Left ventricle myocardium superior (tissue), 1 donor: ENCODE measurements at places on chromosomes 16 and 17.

DNA sequence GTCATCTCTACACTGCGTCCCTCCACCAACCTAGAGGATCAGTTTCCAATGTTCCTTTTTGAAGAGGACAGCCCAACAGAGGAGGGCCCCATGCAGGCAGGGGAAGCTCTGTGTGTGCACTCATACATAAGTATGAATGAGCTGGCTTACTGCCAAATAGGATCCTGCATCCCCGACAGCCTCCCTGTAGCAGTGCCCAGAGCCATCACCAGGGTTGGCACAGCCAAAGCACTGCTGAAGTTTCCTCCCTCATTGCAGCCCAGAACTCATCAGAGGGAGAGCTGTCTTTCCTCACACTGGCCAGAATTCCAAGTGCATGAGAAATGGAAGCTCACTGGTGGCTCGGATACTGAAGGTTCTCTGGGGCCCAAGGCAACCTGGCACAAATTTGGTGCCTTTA, 114.4 kb downstream of the ASIC2 start:
- DNase-seq = no peak

- no peak for DNase-seq
Measured at GRCh38 chr16:24070851-24071250, 185.3 kb upstream of the CACNG3 start.

GRCh38 chr16:55915096-55915827, 40.1 kb upstream of the CES5A start:
- no peak for DNase-seq

DNA sequence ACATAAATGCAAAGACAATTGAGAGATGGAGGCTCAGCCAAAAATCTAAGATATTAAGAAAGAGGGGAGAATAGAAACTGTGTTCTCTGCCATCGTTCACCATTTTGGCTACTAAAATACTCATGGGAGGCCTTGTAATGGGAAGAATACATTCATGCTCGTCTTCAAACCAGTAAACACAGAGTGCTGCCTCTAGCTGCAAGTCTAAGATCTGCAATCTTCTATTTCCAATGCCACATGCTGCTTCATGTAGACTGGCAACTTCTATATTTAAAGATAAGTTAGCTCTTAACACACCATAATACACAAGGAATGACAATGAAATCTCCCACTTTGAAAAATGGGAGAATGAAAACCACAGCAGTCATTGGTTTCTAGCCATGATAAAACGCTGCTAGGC, 387.3 kb downstream of the HS3ST3B1 start:
- no peak for DNase-seq

DNA sequence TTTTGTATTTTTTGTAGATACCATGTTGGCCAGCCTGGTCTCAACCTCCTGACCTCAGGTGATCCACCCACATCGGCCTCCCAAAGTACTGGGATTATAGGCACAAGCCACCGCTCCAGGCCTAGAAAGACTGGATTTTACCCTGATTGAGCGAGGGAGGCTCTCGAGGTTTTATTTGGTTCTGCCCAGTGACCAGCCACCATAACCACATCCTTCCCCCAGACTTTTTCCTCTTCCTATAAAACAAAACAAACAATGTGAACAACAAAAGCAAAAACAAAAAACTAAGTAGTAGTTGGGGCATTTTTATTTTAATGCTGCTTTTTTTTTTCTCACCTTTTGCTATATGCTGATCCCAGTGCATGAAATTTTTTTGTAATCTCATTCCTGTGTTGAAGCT, 509.6 kb downstream of the MAF start:
- DNase-seq = no peak

- DNase-seq = peak; percentile 61
Measured at GRCh38 chr16:2032285-2033056, 5.8 kb downstream of the NHERF2 start.

DNA sequence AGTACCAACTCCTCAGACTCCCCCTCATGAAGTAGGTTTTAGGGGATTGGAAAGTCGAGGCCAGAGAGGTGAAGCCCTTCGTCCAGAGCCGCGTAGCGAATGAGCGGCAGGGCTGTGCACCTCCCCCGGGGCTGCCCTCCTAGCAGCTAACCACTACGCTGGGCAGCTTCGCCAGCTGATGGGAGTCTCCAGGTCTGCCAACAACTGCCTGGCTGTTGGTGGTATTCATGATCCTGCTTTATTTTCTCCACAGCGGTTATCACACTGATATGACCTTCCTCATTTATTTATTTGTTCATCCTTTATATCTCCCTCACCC, 773 bp upstream of the NETO2 start:
- DNase-seq = no peak

- DNase-seq = no peak
Measured at GRCh38 chr17:59427425-59427921, 96.0 kb downstream of the YPEL2 start.

GRCh38 chr16:70750893-70751467, 50.0 kb downstream of the VAC14 start:
- peak; percentile 81 for DNase-seq

DNA sequence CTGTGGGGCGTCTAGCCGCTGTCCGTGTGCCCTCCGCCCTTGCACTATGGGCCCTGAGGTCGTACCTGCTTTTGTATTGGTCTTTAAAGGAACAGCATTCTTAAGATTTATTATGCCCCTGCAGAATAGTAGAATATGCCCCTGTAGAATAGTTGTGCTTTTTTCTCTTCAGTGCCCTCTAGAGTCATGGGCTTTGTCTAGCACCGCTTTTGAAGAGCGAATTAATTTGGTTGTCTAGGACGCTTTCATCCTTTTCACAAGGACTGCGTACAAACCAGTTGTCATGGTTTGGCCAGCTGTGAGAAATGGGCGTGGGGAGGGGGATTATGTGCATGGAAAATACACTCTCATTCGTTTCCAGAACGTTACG, 621 bp downstream of the CEP95 start:
- DNase-seq = no peak

GRCh38 chr17:77968788-77969187, 10.3 kb downstream of the TNRC6C start:
- DNase-seq = no peak

- DNase-seq = no peak
Measured at GRCh38 chr17:75260641-75261335, 618 bp downstream of the GGA3 start.

DNA sequence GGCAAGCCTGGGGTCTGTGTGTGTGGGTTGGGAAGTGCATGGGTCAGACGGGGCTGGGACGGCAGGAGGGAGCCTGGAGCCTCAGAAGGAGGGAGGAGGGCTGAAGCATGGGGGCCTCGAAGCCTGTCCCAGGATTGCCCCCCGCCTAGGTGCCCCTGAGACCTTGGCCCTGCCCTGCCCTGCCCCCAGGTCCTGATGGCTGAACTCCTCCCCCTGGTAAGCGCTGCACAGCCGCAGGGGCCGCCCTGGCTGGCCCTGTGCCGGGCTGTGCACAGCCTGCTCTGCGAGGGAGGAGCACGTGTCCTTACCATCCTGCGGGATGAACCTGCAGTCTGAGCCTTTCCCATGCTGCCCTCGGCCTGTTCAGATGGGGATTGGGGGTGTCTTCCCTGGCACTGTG, 4.4 kb downstream of the TEDC2 start:
- DNase-seq = no peak

GRCh38 chr17:74862108-74862901, 2.6 kb upstream of the GRIN2C start:
- DNase-seq = peak; percentile 86

- DNase-seq = peak; percentile 86
Measured at GRCh38 chr16:78770353-78771091, 671.1 kb downstream of the WWOX start.

DNA sequence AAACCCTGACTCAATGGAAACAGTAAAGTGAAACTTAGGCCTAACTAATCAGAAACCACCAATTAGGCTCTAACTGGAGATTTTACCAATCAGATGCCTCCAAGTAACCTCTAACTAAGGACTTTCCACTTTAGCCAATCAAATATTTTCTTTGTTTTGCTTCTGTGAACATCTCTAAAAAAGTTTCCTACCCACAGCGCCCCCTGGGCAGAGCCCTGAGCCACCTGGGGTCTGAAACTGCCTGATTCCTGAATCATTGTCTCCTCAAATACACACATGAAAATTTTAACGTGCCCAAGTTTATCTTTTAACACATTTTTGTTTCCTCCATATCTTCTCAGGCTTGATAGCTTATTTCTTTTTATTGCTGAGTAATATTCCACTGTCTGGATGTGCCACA, 19.0 kb downstream of the ADAD2 start:
- no peak for DNase-seq

DNA sequence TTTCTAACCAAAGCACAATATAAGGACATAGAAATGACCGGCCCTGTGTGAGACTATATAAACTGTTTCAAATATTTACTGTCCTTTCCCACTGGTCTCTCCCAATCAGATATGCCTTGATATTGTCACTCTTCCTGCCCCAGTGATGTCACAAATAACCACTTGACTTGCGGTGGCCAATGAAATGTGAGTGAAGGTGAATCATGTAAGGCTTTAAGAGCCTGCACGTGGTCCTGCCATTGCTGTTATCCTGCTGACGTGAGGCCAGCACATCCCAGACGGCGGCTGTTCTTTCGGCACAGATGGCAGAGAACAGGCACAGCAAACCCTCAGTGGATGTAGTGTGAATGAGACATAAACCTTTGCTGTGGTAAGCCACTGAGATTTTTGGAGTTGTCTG, 5.4 kb upstream of the KLHL11 start:
- no peak for DNase-seq

- DNase-seq = no peak
Measured at GRCh38 chr16:17951378-17951777, 385.2 kb downstream of the NPIPA8 start.

DNA sequence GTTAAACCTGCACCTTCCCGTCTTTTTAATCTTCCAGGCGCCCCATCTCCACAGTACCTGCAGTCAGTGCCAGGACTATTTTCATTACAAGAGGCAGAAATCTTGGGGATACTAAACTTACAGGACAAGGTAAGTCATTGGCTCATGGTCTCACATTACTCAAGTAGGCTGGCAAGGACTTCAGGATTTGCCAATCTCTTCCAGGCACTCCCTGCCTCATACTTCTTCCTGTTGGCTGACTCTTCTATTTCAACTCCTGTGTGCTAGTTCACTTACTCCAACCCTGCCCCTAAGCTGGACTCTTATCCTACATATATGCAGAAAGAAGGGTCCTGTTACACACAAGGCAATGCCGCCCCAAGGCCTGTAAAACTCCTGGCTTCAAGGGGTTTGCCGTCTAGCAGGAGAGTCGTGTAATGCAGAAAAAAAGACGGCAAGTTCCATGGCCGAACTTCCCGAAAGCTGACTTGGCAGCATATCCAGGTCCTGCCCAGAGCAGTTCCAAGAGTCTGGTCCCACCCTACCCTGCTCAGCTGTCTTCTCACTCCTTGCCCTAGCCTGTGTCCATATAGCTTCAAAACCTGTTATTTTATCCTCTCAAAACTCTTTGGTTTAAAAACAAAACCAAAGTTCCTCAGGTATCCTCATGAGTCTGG, 14.8 kb downstream of the ERN1 start:
- DNase-seq = no peak

DNA sequence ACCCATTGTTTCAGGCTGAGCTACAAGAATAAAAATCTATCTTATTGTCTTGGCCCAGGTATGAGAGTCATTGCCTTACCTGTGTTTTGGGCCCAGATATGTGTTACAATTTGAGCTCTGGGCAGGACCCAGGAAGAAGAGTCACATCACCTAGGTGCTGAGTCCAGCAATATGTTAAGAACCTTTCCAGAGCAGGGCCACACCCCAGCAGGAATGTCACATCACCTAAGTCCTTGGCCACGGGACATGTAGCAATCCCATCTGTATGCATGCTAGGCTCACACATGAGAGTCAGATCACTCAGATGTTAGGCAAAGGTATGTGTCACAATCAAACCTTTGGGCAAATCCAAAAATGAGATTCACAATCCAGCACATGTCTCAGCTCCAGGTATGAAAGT, 2103.5 kb downstream of the TP53TG3F start:
- DNase-seq = no peak

DNA sequence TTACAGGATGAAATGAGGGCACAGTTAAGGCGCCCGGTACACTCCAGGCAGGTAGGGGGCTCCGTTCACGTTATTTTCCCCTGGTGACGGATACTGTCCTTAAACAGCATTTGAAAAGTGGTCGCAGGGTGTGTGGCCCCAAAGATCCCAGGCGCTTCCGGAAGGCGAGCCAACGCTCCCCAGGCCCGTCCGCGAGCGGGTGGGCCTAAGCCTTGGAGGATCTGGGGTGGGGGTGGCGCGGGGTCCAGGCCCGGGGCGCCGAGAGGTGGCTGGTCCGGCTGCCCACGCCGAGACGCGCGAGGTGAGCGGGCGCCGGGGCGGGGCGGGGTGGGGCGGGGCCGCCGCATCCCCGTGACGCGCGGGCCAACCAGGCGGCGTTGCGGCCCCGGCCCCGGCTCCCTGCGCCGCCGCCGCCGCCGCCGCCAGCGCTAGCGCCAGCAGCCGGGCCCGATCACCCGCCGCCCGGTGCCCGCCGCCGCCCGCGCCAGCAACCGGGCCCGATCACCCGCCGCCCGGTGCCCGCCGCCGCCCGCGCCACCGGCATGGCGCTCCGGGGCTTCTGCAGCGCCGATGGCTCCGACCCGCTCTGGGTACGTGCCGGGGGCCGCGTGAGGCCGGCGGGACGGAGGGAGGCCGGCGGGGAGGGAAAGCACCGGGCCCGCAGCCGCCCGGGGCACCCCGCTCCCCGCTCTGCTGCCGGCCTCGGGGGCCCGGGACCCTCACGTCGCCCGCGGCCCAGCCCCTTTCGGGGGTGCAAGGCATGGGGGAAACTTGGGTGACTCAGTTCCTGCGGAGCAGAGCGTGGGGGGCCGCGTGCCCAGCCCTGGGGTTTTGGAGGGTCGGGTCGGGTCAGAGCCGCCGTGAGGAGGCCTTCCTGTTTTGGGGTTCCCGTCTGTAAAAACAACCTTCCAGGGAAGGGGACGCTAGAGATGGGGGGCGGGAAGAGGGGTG, at the start of gene ABCC1:
Gene ABCC1, plus strand, starts transcription at position 407 of the 951 bp plus-strand sequence. Its CDS starts 136 bp downstream, at position 543.
- peak; percentile 73 for DNase-seq

GRCh38 chr17:62478424-62478879, at the start of gene TLK2:
Gene TLK2, plus strand, starts transcription at chr17:62478825. Its CDS starts 2,301 bp downstream, at chr17:62481126.
- peak; percentile 90 for DNase-seq

GRCh38 chr17:56000411-56000810, 152.9 kb upstream of the ANKFN1 start:
- no peak for DNase-seq

DNA sequence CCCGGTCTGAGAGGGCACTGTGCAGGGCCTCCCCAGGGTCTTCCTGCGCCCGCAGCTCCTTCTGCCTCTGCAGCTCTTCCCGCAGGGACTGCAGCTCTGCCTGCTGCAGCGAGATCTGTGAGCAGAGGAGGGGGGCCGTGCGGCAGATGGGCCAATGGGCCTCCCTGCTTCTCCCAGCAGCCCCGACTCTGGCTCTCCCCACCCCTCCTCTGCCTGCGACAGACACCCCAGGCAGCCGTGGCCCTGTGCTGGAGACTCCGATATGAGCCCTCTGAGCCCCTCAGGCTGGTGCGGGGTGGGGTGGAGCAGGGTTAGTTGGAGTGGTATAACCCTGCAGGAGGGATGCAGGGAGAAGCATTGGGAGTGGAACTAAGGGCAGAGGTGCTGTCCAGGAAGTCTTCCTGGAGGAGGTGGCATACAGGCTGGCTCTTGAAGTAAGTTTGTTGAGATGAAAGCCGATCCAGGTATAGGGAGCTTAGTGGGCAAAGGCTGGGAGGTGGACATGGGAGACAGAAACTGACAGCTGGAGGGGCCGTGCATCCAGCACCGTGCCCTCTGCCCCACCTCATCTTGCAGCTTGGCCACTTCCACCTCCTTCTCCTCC, 5.0 kb downstream of the THOC6 start:
- no peak for DNase-seq
